Stimulated activated CD8-positive, alpha-beta memory T cell treated with anti-CD3 and anti-CD28 coated beads, Interleukin-7, amount 100 ng/mL, for 1 hour (primary cell): ENCODE measurements at places on chromosomes 2 and 18.

DNA sequence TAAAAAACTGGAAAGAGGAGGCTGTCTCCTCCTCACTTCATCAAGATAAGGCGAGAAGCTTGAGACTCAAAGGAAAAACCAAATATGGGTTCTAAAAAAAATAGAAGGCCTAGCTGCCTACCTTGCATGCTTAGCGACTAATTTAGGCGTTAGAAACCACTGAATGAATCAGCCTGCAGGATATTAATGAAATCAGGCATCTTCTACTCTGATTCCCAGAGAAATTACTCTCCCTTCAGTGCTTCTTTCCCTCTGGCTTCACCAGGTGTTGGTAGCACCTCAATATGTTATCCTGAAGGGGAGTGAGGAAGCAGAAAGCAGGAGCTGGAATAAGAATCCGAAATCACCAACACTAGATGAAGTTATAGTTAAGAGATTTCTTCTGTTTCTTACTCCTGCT lies 749.8 kb upstream of the NRXN1 start:
- no peak for DNase-seq

DNA sequence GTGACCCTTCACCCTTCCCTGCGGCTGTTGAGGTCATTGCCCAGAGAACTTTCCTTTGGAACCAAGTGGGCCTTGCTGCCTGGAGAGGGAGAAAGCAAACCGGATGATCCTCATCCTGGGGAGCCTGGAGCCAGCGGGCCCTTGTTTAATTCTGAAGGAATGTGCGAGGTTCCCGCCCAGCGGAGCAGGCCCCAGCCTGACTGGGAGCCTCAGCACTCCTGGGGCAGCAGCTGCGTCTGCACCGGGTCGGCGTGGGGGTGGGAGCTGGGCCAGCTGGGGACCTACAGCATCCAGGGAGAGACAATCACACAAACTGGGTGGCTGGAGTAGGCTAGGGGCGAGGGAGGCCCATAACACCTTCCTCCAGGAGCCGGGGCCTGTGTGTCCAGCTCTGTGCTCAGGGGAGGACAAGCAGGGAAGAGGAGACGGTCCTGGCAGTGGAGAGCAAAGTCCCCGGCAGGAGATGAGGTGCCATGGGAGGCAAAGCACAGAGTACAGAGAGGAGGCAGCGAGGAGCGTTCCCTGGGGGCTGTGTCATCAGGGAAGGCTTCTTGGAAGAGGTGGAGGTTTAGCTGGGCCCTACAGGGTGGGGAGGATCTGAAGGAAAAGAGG lies 61.9 kb upstream of the HAAO start:
- DNase-seq = no peak

GRCh38 chr2:108182489-108182888 lies 57.3 kb upstream of the SULT1C3 start:
- DNase-seq = no peak

DNA sequence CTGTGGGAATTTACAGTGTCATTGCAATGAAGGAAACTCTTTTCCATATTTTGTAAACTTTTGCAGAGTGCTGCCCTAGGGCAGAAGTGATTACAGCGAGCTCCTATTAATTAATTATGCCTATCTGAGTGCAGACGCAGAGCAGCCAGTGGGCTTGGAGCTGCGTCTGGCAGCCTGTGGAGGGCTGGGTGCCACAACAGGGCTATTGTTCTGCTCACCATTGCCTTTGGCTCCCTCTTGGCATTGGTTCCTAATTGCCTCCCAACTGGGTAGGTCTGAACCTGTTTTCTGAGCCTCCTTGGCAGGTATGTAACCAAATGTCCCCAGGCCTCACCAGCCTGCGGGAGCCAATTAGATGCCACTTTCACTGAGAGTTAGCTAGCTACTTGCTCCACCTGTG lies 25.6 kb upstream of the ITGB6 start:
- no peak for DNase-seq

- no peak for DNase-seq
These were observed 1219.8 kb upstream of the ZEB2 start for GRCh38 chr2:145739681-145740080.

DNA sequence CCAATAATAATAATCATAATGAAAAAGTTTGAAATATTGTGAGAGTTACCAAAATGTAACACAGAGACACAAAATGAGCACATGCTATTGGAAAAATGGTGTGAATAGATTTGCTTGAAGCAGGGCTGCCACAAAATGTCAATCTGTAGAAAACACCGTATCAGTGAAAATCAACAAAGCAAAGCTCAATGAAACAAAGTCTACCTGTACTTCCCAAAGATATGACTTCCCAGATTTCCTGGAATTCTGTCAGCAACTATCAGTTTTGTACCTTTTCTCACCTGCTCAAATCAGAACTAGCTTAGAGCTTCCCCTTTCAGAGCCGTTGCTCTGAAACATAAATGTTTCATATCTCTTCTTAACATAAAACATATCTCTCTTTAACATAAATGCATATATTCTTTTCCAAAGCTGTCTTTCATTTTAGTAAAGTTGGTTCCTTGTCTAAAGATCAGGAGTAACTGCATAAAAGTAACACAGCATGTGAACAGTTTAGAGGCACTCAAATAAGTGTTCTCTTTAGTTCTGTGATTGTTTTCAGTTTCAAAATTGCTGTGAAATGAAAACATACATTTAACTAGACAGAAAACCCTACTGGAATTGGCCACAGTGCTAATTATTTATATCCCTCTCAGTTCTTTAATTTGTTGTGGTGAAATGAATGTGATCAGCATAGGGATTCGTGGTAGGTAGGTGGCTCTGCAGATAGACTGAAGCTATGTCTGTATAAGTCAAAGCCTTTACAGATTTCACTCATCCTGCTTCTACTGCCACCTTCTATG lies 262.5 kb downstream of the KCNJ3 start:
- DNase-seq = no peak
